Urinary bladder (tissue), 4 donors: ENCODE measurements at places on chromosomes 6 and 20. TPM values are rescaled to one million over a fixed set of nuclear protein-coding genes. Genes with fewer than 3 reads are reported as not detected.

The VARS1 gene
- polyA plus RNA-seq, result 34.4 TPM

The TBC1D22B gene
- 6.4 TPM for polyA plus RNA-seq

DNA sequence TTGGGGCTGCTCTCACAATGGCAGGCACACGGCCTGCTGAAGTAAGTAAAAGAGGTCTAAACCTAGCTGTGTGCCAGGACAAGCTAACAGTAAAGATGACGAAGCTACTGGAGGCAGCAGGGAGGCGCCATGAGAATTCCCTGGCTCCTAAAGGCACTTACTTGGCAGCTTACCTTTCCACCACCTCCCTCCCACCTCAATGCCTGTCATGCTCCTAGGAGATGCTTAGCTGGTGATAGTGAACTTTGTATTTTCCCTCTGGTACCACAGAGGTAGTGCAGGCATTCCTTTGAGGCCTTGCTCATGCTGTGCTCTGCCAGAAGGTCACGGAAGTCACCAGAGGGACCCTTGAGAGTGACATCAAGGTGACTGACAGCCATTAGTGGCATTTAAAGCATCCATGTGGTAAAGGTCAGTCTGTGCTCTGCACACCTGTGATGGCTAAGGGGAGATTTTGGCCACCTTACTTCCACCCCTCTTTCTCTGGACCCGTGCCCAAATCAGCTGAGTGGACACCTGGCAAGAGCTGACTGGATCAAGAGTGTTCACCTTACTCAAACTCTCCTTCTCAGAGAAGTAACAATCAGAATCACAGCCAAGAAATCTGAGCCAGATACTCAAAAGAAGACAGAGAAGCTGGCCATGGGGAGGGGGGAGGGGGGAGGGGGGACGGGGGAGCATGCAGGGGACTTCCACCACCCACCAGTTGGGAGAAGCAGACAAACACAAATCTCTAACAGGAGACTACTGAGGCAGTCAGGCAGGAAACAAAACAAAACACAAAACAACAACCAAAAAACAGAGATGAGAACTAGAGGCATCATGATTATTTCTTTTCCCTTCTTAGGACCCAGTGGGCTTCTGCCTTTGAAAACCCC lies 2.9 kb downstream of the FKBP1A start:
- DNase-seq, result no peak

DNA sequence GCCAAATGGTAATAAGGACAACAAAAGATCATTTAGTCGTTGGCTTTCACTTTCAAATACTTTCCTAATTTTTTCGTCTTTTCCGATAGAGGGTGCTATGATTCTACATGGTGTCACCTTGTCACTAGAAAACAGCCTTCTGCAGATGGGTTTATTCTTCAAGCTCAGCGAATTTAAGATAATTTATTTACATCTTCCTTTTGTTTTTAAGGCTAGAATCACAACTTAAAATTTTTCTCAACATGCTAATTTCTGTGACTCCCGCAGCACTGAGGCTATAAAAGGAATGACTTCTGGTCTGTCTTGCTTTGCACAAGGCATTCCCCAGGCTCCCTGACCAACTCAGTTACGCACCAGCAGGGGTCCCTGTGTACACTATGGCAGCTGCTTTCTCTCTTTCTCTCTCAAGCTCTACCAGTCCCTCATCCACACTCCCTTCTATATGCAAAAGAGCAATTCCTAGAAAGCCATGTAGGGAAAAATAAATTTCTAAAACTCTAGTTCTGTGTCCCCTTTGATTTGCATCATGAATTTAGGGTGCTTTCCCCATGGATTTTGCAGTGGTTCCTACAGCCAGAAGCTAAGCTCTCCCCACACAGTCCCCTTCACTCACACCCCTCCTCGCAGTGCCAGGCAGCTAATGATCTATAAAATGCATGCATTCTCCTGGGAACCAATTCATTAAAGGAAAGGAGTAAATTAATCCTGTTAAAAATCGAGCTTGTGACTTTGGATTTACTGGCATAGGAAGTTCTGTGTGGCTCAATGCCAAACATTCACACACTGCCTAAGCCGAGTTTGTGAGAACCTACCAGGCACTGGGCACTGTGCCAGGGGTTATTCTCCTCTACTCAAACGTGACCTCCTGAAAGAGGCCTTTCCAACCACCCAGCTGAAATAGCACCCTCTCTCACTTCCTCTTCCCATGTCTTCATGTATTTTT lies 74.5 kb downstream of the DCDC2 start:
- peak; percentile 74 for DNase-seq

DNA sequence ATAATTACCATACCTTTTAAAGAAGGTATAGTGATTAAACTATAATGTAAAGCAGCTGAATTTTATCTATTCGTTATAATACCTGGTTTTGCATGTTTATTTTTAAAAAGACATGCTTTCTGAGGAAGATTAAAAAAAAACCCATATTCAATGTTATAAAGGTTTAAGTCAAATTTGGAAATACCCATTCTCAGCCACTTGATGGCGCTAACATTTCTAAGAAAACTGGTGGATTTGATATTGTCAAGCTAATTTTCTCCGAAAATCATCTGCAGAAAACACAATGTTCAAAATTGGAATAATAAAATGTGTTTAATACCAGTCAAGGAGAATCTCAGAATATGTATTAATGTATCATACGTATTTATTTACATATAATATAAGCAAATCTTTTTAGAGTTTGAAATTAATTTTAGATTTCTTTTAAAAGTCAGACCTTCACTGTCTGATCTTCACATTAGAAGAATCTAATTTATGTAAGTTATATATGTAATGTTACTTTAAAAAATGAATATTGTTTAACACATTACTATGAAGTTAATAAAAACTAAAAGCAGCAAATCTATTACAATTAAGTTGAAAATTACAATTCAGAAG lies 35.0 kb downstream of the SHPRH start:
- no peak for DNase-seq

DNA sequence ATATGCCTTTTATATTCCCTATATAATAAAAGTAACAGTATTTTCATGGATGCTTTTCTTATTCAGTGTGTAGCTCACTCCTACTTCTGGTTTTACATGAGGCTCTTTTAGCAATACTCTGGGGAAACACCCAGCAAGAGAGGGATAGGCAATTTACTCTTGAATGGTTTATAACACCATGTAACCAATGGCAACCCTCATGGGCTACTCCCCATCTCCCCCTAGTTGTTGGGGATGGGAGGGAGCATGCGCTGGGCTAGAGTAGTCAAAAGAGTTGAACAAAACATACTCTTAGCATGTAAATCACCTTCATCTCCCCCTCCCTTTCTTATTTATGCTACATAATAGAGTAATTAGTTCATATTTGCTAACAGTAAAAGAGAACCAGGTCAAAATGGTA lies 140.1 kb upstream of the LRFN2 start:
- DNase-seq, result no peak
